ENCODE measurements at places on chromosomes 6 and 20. TPM values are rescaled to one million over a fixed set of nuclear protein-coding genes. Genes with fewer than 3 reads are reported as not detected.

C20orf144 gene
- not detected for total RNA-seq

- no peak for DNase-seq
These were observed 184.1 kb downstream of the MTFR2 start for GRCh38 chr6:136066005-136066404.

DNA sequence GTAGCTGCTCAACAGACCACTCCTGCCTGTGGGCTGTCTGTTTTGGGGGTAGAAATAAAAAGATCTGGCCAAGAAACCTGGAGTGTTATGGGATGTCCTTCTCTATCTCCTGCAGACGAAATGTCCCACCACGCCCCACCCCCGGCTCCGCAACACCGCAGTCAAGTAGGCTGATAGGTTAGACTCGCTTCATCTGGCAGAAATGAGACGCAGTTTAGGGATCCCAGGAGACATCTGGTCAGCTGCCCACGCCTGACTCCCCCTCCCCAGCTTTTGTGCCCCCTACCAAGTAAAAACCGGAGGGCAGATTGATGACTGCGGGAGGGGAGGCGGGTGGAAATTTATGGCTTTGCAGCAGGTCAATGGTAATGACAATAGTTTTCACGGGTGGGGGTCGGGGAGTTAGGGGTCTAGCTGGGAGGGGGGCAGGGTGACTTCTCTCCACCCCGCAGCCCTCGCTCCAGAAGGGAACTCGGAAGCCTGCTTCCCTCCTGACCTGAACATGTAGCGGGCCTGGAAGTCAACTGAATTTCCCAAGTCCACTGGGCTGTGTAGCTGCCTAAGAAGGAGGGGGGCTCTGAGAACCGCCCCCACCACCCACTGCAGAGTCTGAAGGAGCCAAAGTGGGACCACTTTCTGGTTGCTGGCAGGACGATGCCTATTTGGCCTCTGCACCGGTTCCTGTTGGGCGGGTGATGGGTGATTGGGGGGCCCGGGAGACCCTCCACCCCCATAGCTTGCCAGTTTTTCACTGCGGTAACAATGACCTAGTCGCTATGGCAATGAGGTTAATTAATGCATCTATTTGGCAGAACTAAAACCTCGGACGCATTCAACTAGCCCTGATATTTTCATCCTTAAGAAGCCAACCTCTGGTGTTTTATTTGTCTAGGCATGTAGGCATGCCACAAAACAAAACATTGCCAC, 25.7 kb downstream of the PMEPA1 start:
- DNase-seq: no peak

DNA sequence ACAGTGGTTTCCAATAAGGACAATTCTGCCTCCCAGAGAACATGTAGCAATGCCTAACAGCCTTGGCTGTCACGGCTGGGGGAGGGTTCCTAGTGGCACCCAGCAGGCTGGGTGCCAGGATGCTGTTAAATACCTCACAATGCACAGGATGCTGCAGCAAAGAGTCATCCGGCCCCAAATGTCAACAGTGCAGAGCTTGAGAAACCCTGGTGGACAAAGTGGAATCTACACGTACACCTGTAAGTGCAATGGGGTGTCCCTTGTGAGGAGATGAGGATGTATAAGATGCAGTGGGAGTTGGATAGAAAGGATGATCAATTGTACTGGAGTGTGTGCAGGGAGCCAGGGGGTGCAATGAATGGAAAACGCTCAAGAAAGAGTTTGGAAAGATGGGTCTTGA, 142.4 kb downstream of the FNDC1 start:
- peak; percentile 59 for DNase-seq

- no peak for DNase-seq
These were observed 154.6 kb upstream of the TSHZ2 start for GRCh38 chr20:52817511-52817910.

DNA sequence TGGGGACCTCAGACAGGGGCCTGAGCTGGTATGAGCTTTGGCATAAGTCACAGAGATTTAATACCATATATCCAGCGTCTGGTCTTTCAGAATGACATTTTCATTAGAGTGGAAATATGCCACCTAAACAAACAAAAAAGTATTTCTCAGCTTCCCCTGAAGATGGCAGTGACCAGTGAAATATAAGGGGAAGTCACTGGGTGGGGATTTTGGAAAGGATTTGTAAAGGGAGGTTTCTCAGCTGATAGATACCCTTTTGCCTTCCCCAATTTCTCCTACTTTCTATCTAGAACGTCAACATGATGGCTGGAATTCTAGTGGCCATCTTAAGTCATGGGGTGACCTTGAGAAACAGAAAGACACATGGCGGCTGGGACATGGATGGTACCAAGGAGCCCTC, 137.7 kb upstream of the LRFN2 start:
- DNase-seq: no peak

- DNase-seq: no peak
These were observed 37.9 kb downstream of the SYNDIG1 start for GRCh38 chr20:24507182-24507853.

DNA sequence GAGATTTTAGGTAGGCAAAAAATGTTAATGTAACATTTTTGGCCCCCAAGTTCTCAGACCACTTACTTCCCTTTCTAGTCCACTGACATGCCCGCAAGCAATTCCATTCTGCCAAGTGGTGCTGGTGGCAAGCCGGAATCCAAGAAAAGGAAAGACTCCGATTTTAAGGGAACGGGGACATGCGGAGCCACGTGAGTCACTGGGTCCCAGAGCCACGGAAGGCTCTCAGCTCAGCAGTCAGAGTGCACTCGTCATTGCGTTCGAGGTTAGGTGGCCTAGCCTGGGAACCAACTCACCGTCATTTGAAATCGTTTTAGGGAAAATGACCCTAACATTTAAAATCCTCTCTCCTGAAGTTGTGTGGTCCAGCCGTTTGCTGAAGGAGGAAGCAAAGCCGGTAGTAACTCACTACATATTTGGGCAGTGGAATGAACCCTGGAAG, 711 bp upstream of the SIRT5 start:
- DNase-seq: peak; percentile 86

DNA sequence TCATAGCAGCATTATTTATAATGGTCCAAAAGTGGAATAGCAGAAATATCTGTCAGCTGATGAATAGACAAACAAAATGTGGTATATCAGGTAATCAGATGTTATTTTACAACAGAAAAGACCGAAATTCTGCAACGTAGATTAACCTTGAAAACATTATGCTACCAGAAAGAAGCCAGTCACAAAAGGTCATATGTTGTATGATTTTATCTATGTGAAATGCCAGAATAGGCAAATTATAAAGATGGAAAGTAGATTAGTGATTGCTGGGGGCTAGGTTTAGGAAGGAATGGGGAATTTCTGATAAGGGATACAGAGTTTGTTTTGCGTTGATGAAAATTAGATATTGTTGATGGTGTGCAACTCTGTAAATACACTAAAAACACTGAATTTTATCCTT, 165.0 kb upstream of the STMND1 start:
- no peak for DNase-seq

DNA sequence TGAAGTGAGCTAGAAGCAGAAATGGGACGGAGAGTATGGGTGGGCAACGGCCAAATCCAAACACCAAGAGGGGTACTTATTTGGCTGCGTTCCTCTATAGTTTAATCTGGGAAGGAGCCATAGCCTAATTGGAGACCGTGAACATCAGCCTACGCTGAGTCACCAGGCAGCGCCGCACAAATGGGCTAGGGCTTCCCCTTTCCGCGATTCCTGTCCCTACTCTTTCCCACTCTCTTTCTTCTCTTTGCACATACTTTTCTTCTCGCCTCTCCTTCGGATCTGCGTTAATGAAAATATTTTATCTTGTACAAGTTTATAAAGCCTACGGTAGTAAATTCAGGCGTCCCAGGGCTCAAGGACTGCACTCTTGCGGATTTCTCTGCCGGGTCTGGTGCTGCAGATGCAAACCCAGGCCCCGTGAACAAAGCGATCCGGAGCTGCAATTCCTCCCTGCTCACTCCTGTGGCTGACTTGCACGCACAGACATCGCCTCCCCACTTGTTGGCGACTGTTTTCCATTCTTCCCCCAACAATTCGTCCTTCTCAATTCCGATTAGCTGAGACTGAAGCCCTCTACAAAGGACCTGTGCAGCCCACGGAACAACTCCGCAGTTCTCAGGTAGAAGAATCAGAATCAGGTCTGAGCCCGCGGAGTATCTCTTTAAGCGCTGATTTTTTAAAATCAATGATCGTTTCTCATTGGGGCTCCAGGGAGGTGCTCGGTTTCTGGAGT, 4.2 kb upstream of the TBX18 start:
- DNase-seq: peak; percentile 79

Data from aorta (tissue), 5 donors.